Stimulated activated CD4-positive, alpha-beta T cell treated with anti-CD3 and anti-CD28 coated beads, Interleukin-1b, Interleukin-23, amount 100 ng/mL, for 1 hour (primary cell): ENCODE measurements at places on chromosomes 3 and 15.

- DNase-seq: no peak
These were observed 18.7 kb downstream of the SIAH2 start for GRCh38 chr3:150744041-150744918.

DNA sequence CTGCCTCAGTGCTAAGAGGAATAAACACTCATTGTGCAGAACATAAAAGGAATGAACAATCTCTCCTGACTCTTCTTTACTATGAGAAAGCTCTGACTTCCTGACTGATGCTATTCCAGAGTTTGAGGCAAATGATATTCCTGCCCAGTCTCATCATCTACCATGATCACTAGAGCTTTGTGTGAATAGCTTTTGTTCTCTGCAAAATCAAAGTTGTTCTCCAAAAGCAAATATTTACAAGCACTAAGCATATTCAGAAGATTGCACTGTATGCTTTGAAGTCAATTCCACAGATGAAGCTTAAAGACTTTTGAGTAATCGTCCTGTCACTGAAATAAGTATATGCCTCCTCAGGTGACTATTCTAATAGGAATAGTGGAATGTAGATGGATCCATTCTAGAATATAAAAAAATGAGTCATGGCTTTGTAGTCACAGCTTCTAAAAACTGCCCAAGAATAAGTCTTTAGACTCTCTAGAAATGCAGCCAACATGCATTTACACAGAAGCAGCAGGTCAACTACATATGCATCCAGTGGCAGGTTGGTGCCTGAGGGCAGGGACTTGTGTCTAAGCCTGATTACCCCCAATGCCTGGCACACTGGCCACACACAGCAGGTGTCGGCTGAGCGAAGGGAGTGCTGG, 34.6 kb downstream of the TNFAIP8L3 start:
- DNase-seq: no peak

GRCh38 chr3:19384868-19385267, 236.6 kb downstream of the KCNH8 start:
- DNase-seq: no peak

DNA sequence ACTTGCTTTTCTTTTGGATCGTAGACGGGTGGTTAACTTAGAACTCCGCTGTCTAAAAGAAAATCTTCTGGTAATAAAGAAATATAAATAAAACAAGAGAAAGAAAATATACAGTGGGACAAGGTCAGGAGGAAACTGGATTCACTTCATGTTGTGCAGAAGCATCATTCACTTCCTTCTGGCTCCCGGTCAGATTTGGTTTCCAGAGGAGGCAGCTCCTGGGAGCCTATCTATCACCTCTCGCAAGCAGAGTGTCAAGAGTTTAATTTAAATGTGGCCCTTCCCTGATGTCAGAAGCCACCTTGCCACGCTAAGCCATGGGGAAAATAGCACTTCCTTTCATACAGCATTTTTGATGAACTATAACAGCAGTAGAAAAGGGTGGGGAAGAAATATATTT, 139.1 kb downstream of the NSMCE3 start:
- no peak for DNase-seq

GRCh38 chr3:48412375-48413001, 17.4 kb downstream of the PLXNB1 start:
- no peak for DNase-seq
